ENCODE measurements at places on chromosomes 4 and X.

DNA sequence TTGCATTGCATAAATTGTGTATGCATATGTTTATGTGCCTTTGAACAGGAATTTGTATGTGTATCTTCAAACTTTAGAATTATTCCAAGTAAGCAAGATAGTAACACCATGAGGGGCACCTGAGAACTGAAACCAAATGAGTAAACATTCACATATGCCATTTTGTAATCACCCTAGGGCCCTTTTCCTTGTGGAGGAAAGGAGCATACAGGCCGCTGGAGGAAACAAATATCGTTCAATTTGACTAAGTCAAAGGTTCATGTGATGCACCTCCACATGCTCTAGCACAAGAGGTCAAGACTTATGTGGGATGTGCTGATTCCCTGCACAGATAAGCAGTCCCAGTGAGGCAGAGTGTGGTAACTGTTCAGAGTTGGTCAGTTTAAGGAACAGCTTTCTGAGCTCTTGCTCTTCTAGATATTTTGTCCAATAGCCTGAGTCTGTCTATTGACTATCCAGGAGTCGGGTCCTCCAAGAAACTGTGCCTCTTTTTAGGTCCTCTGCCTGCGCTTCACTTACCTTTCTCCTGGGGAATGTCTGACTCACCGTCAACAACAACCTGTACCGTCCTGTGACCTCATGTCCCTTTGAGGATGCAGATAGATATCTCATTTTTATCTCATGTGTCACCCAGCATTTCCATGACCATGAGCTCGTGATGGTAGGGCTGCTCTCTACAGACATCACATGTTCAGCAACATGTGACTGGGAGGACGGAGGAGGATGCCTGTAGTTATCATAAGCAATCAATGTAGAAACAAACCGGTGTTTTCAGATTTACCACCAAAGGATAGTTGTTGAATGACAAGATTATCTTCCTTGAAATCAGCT, 196.9 kb downstream of the NWD2 start:
- DNase-seq, result no peak

DNA sequence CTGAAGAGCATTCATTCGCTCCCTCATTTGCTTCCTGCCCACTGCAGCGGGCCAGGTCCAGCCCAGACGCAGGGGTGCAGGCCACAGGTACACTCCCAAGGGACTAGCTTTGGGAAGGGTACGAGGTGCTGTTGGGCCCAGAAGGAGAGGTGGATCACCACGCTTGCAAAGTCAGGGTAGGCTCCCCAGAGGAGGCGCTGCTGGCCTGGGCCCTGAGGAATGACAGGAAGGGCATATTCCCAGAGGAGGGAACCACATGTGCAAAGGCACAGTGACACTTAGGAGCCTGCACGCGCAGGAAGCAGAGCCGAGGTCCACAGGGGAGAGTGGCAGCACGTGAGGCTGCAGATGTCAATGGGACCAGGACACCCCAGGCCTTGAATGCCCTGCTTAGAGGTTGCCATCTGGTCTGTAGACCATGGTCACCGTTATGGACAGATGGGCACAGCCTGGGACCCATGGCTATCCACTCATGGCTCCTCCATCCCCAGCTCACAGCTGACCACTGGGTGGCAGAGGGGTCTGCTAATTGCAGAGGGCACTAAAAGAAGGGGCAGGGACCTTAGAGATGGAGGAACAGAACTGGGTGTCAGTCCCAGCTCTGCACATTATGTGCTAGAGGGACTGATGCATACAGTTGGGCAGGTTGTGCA, 7.9 kb downstream of the HTRA3 start:
- DNase-seq, result no peak

DNA sequence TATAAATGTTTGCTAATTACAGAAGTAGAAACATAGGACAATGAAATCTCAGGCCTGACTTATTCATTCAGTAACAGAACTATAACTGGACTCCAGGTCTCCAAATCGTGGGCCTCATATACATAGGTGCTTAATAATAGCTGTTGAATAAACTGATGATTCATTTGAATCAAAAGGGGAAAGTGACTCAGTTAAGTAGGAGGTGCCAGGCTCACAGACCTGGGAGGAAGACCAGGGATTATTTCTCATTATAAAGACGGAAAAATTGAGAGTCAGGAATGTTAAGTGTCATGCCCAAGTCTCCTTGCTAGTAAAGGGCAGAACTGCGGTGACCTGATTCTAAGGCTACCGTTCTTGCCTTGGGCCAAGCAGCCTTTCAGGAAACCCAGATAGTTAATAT, 131.5 kb downstream of the HS3ST1 start:
- no peak for DNase-seq

DNA sequence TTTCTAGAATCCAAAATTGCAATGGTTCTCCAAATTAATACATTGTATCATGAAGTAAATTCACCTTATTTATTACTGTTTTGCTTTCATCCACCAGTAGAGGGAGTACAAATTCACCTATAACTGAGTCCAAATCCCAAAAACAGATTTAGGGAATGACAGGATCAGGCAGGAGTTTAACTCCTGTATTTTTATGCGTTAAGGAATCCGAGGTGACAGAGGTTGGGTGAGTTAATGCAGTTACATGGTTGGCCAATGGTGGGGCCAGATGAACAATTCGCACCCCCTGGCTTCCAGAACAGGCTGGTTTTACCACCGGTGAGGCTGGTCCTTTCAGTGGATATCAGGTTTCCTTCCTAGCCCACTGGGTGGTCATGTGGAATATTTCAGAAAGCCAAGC, 82.4 kb downstream of the MTNR1A start:
- peak; percentile 22 for DNase-seq

- DNase-seq, result no peak
Observed at GRCh38 chr4:61580721-61581377, 380.7 kb downstream of the ADGRL3 start.

DNA sequence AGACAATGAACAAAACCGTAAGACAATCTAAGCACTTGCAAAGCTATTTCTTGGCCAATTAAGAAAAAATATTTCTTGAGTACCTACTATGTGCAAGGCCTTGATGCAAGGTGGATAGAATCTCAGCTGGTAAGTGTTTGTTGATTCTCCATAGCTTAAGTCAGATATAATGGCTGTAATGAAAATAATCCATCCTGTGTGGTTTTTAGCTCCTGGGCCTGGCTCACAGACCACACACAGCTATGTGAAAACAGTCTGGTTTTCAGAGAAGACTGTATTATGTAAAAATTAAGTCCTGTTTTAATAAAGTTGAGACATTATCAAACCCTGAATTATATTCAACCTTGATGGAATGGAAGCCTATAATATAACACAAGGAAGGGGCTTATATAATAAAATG, 7.8 kb upstream of the DDIT4L start:
- no peak for DNase-seq

- DNase-seq, result no peak
Observed at GRCh38 chrX:107726816-107727534, 48.6 kb downstream of the TSC22D3 start.

- DNase-seq, result no peak
Observed at GRCh38 chr4:56123547-56123946, 174.8 kb downstream of the CEP135 start.
